ENCODE measurements at places on chromosomes 2 and 18. TPM values are rescaled to one million over a fixed set of nuclear protein-coding genes. Genes with fewer than 3 reads are reported as not detected.

DNA sequence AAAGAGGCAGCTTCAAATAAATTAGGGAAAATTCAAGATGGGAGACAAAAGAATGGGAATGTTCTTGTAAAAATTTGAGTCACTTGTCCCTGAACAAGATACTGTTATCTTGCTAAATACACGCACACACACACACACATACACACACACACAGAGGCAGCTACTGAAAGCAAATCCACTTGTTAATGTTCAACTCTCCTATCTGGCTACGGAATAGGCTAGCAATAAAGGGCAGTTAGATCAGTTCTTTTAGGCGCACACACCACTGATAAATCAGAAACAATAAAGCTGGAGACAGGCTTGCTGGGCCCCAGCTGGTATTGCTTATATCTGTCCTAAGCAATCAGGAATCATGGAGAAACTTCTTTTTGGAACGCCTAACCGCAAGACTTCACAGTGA is 461.6 kb downstream of the BCL11A start:
- no peak overlapping the region for H3K27ac ChIP-seq
- no peak for DNase-seq

GRCh38 chr2:109525836-109526235 is 87.9 kb downstream of the SEPTIN10 start:
- no peak for DNase-seq
- H3K4me1 ChIP-seq, result peaks cover 15% of the 10 kb centered on the region
- no peaks in the 10 kb centered on the region for H3K36me3 ChIP-seq
- peaks cover 16% of the 10 kb centered on the region for H3K27me3 ChIP-seq
- H3K4me3 ChIP-seq, result no peak overlapping the region
- H3K27ac ChIP-seq, result no peak overlapping the region

DNA sequence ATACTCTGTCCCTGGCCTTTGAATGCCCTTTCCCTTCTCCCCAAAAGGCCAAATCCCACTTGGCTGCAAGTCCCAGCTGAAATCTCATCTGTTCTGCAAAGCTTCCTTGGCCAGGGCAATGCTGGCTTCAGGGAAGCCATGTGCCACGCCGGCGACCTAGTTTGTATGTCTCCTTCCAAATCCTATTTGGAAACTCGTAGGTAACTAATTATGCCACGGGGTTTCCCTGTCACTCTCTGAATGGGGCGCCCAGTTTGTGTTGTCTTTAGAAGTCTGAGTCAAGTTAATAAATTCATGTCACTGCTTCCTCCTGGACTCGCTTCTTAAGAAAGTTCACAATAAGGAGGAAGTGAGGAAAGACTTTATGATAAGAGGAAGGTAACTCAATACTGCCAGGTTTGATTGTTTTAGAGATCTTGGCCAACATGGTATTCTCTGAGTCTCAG is 19.1 kb downstream of the FHL2 start:
- no peaks in the 10 kb centered on the region for H3K27me3 ChIP-seq
- H3K4me3 ChIP-seq, result no peak overlapping the region
- peaks cover 99% of the 10 kb centered on the region for H3K4me1 ChIP-seq

The FBXO48 gene
- 1.0 TPM for total RNA-seq

GRCh38 chr2:128605931-128606330 is 287.3 kb upstream of the HS6ST1 start:
- no peaks in the 10 kb centered on the region for H3K27me3 ChIP-seq
- peaks cover 5% of the 10 kb centered on the region for H3K4me1 ChIP-seq
- no peak overlapping the region for H3K4me3 ChIP-seq
- DNase-seq, result no peak

DNA sequence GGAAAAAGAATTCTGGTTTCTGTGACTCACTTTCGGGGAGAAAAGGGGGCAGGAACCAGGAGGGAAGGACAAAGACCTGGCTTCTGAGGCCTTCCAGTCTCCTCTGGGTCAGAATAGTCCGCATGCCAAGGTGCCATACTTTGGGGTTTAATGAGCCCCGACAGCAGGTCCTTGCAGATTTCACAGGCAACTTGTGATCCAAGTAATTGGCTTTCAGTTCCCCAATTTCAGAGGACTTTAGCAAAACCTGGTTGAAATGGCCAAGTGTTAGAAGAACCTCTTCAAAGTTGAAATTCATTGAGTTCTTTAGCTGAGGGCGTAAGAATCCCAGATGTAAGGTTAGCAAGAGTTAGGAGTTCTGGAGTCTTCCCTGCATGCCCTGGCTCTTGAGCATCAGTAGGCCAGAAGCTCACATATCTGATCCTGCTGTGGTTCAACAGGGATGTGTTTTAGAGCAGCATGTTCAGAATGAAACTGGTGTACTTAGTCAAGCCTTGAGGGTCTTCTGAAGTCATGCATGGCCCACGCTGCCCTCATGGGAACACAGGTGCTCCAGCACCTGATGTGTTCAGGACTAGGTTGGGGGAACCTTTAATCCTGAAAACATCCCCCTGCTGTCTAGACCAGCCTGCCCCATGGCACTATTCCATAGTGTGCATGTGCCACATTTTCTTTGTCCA is 143.0 kb downstream of the NUP35 start:
- H3K36me3 ChIP-seq, result no peaks in the 10 kb centered on the region
- no peak for DNase-seq
- no peaks in the 10 kb centered on the region for H3K27me3 ChIP-seq

DNA sequence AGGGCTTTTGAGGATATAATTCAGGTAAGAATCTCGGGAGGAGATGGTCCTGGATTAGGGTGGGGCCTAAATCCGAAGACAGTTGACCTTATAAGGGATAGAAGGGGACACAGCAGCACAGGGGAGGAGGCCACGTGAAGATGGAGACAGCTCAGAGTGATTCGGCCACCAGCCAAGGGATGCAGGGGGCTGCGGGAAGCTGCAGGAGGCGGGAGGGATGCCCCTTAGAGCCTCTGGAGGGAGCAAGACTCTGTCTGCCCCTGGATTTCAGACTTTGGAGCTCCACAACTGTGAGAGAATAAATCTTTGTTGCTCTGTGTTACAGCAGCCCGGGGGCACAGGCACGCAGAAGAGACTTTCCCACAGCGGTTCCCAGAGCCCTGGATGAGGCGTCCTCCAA is 143.7 kb downstream of the ASB1 start:
- H3K27me3 ChIP-seq, result peaks cover 26% of the 10 kb centered on the region
- no peak overlapping the region for H3K27ac ChIP-seq
- DNase-seq, result no peak
- H3K4me3 ChIP-seq, result no peak overlapping the region
- H3K4me1 ChIP-seq, result no peaks in the 10 kb centered on the region

DNA sequence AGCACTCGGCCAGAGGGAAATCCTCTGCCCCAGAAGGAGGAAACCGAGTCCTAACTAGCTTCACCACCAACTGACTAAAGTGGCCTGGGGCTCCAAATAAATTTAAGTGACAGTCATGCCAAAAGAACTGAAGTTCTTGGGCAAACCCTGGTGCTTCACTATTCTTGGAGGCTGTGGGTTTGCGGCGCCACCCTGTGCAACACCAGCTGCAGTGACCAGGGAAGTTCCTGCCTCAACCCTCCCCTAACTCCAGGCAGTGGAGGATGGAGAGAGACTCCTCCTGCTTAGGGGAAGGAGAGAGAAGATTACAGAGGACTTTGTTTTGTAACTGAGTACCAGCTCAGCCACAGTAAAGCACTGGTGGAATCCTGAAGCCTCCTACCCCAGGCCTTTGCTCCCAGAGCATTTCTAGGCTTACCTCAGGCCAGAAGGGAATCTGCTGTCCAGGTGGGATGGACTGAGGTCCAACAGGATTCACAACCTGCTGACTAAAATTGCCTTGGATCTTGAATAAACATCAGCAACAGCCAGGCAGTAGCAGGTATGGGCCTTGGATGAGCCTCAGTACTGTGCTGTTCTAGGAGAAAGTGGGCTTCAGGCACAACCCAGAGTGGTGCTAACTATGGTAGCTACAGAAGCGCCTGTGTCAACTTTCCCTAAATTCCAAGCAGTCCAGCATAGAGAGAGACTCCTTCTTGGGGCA is 29.4 kb upstream of the BMP10 start:
- no peak overlapping the region for H3K27ac ChIP-seq
- no peak for DNase-seq
- no peaks in the 10 kb centered on the region for H3K36me3 ChIP-seq
- H3K27me3 ChIP-seq, result peaks cover 50% of the 10 kb centered on the region
- H3K4me3 ChIP-seq, result no peak overlapping the region

- H3K27ac ChIP-seq, result peak overlapping the region; percentile 82
- H3K4me3 ChIP-seq, result no peak overlapping the region
- no peaks in the 10 kb centered on the region for H3K27me3 ChIP-seq
- no peaks in the 10 kb centered on the region for H3K36me3 ChIP-seq
- DNase-seq, result no peak
These were observed 34.7 kb downstream of the INO80C start for GRCh38 chr18:35463050-35463449.

GRCh38 chr2:17538022-17538843 is 2.3 kb upstream of the VSNL1 start:
- no peak for DNase-seq
- H3K4me1 ChIP-seq, result peaks cover 36% of the 10 kb centered on the region
- no peaks in the 10 kb centered on the region for H3K36me3 ChIP-seq
- peaks cover 70% of the 10 kb centered on the region for H3K27me3 ChIP-seq
- H3K27ac ChIP-seq, result peak overlapping the region; percentile 91
- peak overlapping the region; percentile 72 for H3K4me3 ChIP-seq

DNA sequence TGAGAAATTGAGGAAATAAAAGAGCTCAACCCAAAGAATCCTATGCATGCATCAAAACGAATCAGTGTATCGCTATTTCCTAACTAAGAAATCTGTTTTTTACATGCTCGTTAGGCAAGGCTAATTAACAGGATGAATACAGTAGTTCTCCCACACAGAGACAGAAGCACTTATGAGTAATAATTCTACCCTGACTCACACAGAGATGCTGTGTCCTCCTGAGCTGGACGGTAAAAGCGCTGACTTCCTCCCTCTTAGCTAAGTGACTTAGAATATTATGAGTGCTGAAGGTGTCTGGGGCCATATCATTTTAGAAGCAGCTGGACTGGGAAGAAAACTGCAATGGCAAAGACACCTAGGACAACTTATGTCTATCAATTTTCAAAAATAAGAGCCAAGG is 18.5 kb downstream of the PLEKHM3 start:
- no peaks in the 10 kb centered on the region for H3K36me3 ChIP-seq
- H3K4me3 ChIP-seq, result no peak overlapping the region
- no peak for DNase-seq
- peak overlapping the region; percentile 17 for H3K27ac ChIP-seq
- H3K27me3 ChIP-seq, result no peaks in the 10 kb centered on the region
- H3K4me1 ChIP-seq, result peaks cover 72% of the 10 kb centered on the region

GRCh38 chr2:104919127-104919526 is 65.2 kb downstream of the POU3F3 start:
- H3K4me3 ChIP-seq, result no peak overlapping the region
- no peak overlapping the region for H3K27ac ChIP-seq
- no peaks in the 10 kb centered on the region for H3K4me1 ChIP-seq
- no peaks in the 10 kb centered on the region for H3K36me3 ChIP-seq

The BMP10 gene
- 0.19 TPM for total RNA-seq

The CCDC74A gene
- 1.1 TPM for total RNA-seq

The CCDC85A gene
- total RNA-seq, result 4.4 TPM

DNA sequence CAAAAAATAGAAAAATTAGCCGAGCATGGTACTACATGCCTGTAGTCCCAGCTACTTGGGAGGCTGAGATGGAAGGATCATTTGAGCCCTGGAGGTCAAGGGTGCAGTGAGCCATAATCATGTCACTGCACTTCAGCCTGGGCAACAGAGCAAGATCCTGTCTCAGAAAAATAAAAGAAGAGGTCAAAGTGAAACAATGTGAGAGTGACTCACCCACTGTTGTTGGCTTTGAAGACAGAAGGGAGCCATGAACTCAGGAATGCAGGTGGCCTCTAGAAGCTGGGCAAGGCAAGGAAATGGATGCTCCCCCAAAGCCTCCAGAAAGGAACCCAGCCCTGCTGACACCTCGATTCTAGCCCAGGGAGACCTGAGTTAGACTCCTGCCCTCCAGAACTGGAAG is 3.7 kb upstream of the TMEM214 start:
- H3K27me3 ChIP-seq, result no peaks in the 10 kb centered on the region
- H3K4me3 ChIP-seq, result no peak overlapping the region
- peaks cover 22% of the 10 kb centered on the region for H3K4me1 ChIP-seq
- peaks cover 48% of the 10 kb centered on the region for H3K36me3 ChIP-seq
- no peak for DNase-seq

GRCh38 chr18:72672364-72673184 is 128.4 kb upstream of the CBLN2 start:
- H3K27ac ChIP-seq, result no peak overlapping the region
- no peaks in the 10 kb centered on the region for H3K36me3 ChIP-seq

The AUP1 gene
- total RNA-seq, result 46.9 TPM

The SIX3 gene
- not detected for total RNA-seq

The KANSL1L gene
- total RNA-seq, result 18.1 TPM

DNA sequence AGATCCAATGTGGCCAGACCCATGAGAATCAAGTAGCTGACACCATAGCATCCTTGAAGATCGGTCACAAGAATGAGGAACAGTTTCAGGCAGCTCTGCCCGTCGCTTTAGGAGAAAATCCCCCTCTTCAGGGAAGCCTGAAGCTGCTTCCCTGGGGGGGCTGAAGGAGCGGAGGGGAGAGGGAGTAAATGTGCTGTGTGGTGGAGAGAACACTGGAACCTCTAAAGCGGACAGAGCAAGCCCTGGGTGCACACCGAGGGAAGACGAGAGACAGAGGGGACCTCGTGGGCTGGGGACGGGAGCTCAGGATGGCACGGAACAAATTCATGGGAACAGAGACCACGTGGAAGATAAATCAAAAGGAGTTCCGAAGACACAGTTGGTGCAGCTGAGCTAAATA is 154.3 kb downstream of the NDUFA10 start:
- H3K4me3 ChIP-seq, result no peak overlapping the region
- no peak overlapping the region for H3K27ac ChIP-seq
- no peak for DNase-seq
- no peaks in the 10 kb centered on the region for H3K4me1 ChIP-seq

The IL18RAP gene
- total RNA-seq, result 0.30 TPM

Data from left ventricle myocardium inferior (tissue), 1 donor.